IPS-NIHi11 (cell line): ENCODE measurements at places on chromosomes 6 and 20.
A peak's percentile ranks its signal among the peaks of the same experiment; 100 is the strongest.

GRCh38 chr20:34974246-34974645, 18.6 kb downstream of the MYH7B start:
- DNase-seq, result no peak

DNA sequence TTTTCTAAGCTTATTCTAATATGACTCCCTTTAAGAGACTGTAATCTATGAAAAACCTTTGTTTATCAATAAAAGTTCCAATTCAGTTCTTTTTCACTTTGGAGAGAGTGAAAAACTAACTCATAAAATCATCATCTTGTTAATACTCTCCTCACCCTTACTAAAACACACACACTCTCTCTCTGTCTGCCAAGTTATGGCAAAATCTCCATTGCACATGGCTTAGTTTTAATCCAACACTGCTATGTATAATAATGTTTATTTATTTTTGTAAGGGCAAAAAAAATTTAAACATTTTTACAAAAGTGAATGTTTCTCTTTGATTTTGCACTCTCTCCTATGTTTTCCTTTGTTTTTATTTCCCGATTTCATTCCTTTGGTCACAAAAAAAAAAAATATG, 253.2 kb downstream of the BMP7 start:
- no peak for DNase-seq

GRCh38 chr6:12490904-12491571, 200.9 kb downstream of the EDN1 start:
- DNase-seq, result no peak

GRCh38 chr6:32255199-32256153, 31.6 kb upstream of the NOTCH4 start:
- peak; percentile 86 for DNase-seq

DNA sequence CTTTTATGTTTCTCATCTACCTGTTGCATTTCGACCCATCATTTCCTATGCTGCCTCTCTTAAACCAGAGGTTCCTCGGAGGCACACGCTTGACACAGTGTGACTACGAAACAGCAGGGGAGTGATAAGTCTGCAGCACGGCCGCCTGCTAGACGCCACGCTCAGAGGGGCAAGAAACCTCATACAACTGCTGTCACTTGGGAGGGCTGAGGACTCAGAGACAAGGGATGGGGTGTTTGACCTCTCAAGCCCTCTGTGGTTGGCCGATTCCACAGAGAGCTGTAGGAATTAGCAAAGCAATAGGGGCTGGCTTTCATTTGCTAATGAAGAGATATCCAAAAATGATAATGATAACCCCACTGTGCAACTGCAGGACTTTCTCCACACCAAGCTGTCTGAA, 372.5 kb downstream of the ZFAND3 start:
- no peak for DNase-seq
